Kasumi-1 (cell line): ENCODE measurements at places on chromosomes 11 and 22.

- DNase-seq: peak; percentile 79
These were observed 6.6 kb upstream of the MS4A12 start for GRCh38 chr11:60485987-60486386.

GRCh38 chr11:125176866-125177265 lies 12.3 kb downstream of the PKNOX2 start:
- no peak for DNase-seq

GRCh38 chr11:995752-996420 lies 40.6 kb downstream of the MUC6 start:
- DNase-seq: no peak

DNA sequence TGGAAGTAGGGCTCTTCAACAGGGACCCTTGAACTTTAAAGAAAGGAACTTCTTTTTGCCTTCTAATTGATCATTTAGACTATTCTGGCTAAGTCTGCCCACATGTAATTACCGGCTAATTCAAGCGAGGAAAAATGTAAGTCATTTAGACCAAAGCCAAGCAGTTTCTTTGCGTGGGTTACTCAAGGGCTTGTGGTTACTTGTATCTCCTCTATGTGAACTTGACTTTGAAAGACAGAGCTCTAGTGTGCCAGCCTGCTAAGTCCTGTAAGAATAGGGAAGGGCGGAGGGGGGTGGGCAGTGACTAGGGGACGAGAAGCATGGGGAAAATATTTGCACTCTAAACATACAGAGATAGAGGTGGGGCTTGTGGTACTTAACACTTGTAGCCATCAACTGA lies 145.2 kb upstream of the TEAD1 start:
- DNase-seq: no peak

GRCh38 chr22:27568265-27568664 lies 233.3 kb downstream of the MN1 start:
- no peak for DNase-seq

DNA sequence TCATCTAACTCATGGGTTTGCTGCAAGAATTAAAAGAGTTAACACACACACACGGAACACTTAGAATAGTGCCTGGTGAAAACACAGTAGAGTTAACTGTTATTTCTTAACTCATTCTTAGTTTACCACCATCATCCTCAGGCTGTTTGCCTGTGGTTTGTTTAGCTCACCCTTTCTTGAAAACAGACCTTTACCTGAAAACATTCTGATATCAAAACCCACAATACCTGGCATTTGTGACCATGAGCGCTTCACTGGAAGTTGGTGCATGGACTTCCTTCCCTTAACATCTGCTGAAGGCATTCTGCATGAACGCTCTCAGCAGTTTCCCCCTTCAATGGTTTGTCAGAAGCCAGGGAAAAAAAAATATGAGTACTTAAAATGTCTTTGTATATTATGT lies 256.0 kb downstream of the ETS1 start:
- no peak for DNase-seq

GRCh38 chr11:90355200-90355599 lies 132.4 kb upstream of the CHORDC1 start:
- DNase-seq: no peak

DNA sequence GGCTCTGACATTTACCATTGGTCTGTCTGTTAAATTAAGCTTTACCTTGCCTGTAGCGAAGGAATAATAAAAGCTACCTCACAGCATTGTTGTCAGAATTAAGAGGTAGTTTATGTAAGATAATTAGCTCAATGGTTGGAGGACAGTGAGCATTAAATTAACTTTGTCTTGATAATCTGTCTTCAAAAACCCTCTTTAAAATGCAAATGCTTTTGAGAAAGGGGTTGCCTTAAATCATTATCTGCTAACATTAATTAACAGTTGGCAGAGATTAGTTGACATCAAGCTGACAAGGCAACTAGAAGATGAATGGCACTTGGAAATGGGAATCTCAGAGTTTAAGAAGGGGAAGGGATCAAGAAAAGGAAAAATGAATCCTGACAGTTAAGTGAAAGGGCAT lies 761.1 kb upstream of the ARHGAP42 start:
- no peak for DNase-seq

DNA sequence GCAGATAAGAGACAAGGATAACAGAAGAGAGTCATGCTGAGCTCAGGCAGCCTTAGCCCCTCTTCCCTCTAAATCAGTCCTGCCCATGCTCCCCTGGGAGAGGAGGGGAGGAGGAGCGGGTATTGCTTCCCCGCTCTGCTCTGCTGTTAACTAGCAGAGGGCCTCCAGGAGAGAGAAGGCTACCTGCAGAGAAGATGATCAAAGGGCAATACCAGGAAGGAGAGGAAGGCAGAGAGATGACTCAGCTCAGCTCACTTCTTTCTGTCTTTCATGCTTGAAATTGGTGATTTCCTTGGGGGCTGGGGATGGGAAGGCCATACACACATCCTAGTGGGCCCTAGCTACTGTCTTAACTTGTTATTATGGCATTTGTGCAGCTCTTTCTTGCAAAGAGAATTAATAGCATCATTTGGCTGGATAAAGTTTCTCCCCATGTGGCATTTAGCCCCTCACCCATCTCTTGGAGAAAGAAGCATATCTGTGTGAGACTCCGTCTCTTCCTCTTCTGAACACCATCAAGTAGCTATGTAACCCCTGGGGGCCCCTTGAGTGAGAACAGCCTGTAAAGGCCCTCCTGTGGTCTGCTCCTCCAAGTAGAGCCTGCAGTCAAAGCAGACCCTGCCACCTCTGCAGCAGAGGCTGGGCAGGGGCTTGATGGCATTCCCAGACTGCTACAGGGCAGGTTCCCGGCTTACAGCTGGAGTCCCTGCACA lies 33.4 kb upstream of the AMOTL1 start:
- peak; percentile 27 for DNase-seq

DNA sequence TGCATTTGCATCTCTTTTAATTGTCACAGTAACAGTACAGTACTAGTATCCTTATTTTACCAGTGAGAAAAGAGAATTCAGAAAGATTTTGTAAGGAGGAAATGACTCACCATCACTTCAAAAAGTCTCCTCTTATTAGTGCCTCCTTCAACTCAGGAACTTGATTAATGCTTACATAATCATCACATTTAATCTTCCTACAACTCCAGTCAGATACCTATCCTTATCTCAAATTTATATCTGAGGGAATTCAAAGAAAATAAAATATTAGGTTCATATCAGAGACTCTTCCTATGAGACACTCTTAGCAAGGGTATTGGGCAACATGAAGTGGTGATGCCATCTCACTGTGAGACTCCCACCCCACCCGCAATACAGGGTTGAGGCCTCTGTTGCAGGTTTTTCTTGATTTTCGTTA lies 26.1 kb upstream of the CTSC start:
- DNase-seq: peak; percentile 64

DNA sequence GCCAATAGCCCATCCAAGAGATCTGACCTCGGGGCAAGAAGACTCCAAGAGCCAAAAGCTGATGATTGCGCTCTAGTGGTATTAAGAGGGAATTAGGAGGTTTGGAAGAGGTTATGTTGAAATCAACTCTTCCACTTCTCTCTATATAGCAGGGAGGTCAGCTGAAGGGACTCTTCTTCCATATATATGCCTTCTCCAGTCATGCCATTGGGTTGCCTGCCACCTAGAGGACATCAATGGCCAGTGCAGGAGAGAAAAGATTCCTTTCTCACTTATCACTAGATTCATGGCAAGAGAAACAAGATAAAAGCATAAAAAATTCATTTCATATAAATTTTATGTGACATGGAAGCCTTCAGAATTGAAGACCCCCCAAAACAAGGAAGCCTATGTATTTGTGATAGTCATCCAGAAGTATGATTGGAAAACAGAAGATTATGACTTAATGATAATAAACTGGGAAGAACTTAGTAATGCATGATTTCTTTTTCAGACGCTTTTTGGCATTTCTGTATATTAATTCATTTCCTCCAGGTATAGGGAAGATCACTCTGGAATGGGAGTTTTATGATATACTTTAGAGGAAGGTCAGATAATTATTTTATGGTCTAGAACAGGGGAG lies 435.1 kb upstream of the DDI1 start:
- DNase-seq: peak; percentile 73

DNA sequence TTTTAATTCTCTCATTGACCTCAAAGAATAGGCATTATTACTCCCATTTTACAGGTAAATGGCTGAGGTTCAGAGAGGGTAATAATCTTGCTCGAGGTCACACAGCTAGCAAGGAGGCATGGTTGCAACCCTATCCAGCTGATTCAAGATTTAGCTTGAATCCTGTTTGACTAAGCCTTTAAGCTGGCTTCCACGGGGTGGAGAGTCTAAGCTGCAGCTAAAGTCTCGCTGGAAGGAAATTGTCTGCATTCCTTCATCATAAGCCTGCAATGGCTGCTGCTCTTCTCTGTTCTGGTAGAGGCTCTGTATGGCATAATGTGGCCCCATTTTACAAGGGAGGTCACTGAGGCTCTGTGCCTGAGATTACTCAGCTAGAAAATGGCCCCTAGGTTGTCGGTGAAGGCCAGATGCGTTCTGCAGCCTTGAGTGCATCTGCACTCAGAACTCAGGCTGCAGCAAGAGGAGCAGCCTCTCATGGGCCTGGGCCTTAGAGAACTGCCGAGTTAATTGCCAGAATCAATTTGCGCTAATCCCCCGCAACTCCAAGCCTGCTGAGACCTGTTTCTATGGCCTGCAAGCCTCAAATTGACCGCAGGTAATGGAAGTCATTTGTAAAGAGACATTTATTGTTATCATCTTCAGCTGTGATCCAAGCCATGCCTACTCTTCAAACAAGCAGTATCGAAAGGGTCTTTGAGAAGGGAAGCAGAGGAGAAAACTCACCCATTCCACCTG lies 44.1 kb upstream of the SEZ6L start:
- DNase-seq: no peak

- no peak for DNase-seq
These were observed 44.7 kb downstream of the GAB4 start for GRCh38 chr22:16963189-16963945.

- no peak for DNase-seq
These were observed 46.1 kb upstream of the PRDM11 start for GRCh38 chr11:45100339-45100738.

DNA sequence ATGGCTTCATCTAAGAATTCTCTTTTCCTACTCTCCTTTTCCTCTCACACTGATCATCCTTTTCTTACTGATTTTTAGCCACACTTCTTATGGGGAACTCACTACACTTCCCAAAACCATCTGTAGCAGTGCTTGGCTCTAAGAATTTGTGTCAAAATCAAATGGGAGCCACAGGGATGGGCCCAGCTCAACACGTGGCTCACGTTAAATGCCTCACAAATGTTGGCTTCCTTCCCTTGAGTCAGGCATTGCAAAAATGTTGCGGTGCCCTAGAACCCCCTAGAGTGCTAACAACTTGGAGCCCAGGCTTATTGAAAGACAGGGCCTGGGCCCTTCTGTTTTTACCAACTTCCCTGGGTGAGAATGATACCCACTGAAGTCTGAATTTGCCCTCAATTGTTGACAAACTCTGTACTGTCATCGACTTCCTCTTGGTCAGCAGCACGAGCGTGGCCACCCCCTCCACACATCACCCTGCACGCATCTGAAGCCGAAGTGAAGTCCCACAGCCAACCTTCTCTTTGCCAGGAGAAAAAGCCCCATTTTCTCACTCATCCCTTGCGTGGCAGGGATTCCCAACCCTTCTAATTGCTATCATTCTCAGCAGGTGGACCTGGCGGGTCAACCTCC lies 69.7 kb downstream of the ELFN2 start:
- DNase-seq: no peak

- DNase-seq: no peak
These were observed 151.3 kb upstream of the ZBED5 start for GRCh38 chr11:11009179-11009578.

DNA sequence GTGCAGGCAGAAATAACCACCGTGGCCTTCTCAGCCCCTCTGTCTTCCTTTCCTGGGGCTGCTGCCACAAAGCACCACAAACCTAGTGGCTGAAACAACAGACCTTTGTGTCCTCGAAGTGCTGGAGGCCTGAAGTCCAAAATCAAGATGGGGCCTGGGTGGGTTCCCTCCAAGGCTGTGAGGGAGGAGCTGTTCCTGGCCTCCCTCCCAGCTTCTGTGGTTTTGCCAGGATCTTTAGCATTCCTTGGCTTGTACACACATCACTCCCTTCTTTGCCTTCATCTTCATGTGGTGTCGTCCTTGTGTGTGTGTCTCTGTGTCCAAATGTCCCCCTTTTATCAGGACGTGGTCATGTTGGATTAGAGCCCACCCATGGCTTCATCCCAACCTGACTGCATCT lies 29.0 kb upstream of the PARVG start:
- no peak for DNase-seq

DNA sequence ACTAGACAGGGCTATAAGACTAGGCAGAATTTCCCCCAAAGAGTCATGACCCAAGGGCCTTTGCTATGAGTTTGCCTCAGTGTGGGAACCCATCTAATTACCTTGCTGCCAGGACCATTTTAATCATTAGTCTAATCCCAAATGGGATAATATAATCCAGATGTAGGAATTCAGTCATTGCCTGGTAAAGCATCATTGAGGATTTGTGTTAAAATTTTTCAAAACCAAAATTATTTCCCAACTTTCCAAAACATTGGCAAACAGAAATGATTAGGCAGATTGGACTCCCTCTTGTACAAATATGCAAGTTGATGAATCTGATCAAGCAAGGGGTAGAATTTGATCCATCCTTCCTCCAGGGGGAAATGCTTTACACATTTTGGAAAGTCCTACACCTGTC lies 16.2 kb upstream of the MMP13 start:
- DNase-seq: no peak

- DNase-seq: no peak
These were observed 225.1 kb upstream of the PITPNB start for GRCh38 chr22:28143961-28144745.

- no peak for DNase-seq
These were observed 54.4 kb upstream of the TSKU start for GRCh38 chr11:76728778-76729177.

DNA sequence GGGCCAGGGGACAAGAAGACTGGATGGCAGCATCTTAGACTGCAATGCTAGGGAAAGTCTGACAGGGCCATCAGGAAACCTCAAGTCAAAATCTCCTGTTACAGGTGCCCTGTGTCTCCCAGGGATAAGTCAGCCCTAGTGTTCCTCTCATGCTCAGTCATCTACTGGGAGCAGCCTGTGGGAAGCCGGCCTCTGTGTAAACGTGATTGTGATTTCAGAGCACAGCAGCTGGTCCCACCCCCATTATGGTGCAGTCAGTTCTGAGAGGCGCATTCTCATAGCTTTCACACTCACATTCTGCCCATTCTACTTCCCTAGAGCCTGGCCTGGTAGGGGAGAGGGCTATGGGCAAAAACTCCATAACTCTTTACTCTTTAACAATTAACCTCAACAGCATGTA lies 7.2 kb upstream of the SLN start:
- no peak for DNase-seq

- DNase-seq: no peak
These were observed 85.4 kb downstream of the ATXN10 start for GRCh38 chr22:45757068-45757467.

GRCh38 chr11:120512739-120513435 lies 1.3 kb downstream of the GRIK4 start:
- no peak for DNase-seq

- no peak for DNase-seq
These were observed 884 bp downstream of the CENATAC start for GRCh38 chr11:118998822-118999221.

DNA sequence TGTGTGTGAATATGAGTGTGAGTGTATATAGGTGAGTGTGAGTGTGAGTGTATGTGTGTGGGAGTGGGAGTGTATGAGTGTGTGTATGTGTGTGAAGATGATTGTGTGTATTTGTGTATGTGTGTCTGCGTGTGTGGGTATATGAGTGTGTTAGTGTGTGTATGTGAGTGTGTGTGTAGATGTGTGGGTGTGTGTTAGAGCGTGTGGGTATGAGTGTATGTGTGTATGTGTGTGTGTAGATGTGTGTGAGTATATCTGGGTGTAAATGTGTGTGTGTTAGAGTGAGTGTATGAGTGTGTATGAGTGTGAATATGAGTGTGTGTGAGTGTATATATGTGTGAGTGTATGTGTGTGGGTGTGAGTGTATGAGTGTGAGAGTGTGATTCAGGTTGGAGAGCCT lies 11.1 kb upstream of the LRRC10B start:
- DNase-seq: no peak
